ENCODE measurements at places on chromosomes 7 and 10.
A peak's percentile ranks its signal among the peaks of the same experiment; 100 is the strongest.

DNA sequence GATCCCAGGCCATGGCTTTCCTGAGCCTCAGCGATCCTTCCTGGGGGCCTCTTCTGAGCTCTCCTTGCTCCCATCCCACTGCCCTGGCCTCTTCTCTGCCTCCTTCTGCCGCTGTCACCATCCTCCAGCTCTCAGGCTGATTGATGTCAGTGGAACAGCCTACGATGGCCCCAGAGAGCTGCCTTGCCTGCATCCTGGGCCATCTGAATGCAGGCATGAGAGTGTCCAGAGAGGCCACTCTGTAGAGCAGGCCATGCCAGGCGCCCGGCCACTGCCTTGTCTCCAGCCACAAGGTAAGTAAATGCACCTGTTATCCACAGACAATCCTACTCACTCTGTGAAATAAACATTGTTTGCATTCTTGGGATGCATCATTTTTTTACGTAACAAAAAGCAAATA, 171.4 kb upstream of the PPP2R2D start:
- peak; percentile 22 for DNase-seq

GRCh38 chr7:43625980-43626379, 43.1 kb downstream of the STK17A start:
- no peak for DNase-seq

- no peak for DNase-seq
Observed at GRCh38 chr7:117502331-117502730, 22.5 kb downstream of the CFTR start.

DNA sequence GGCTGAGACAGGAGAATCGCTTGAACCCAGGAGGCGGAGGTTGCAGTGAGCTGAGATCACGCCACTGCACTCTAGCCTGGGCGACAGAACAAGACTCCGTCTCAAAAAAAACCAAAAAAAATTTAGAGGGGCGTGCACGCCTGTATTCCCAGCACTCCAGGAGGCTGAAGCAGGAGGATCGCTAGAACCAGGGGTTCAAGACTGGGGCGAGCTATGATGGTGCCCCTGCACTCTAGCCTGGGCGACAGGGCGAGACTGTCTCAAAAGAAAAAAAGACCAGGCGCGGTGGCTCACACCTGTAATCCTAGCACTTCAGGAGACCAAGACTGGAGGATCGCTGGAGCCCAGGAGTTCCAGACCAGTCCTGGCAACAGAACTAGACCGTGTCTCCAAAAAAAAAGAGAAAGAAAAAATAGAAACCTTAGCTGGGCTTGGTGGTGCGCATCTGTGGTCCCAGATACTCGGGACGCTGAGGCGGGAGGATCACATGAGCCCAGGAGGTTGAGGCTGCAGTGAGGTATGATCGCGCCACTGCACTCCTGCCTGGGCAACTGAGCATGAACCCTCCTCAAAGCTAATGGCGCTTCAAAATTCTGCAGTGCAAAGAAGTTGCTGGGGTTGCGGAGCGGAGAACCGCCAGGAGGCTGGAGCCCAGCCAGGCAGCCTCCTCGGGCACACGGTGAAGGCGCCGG, 382 bp upstream of the MBLAC1 start:
- DNase-seq = no peak

- no peak for DNase-seq
Observed at GRCh38 chr10:58488921-58489320, 23.8 kb upstream of the BICC1 start.

DNA sequence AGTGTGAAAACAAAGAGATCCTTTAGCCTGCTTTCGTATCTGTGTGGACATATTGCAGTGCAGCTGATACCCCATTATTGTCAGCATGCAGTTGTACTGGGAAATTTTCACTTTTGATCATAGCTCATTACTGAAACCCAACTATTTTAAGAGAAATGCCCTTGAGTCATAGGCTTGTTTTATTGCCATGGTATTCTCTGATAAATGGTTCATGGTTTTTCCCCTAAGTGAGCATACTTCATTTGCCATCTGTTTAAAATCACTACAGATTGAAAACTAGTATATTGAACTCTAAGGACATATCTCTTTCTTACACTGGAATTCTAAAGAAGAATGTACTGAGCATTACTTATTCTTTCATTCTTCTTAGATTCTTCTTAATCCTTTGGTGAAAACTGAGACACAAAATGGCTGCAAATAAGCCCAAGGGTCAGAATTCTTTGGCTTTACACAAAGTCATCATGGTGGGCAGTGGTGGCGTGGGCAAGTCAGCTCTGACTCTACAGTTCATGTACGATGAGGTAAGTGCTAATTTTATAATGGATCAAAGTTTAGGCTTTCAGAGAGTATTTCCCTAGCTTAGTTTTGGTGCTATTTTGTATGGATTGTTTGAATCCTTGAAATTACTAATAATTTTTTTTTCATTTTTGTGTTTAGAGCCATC, 63.0 kb downstream of the RALA start:
- no peak for DNase-seq

GRCh38 chr7:132349075-132349474, 227.2 kb downstream of the PLXNA4 start:
- no peak for DNase-seq

GRCh38 chr7:123355576-123356190, 155.9 kb upstream of the SLC13A1 start:
- no peak for DNase-seq

DNA sequence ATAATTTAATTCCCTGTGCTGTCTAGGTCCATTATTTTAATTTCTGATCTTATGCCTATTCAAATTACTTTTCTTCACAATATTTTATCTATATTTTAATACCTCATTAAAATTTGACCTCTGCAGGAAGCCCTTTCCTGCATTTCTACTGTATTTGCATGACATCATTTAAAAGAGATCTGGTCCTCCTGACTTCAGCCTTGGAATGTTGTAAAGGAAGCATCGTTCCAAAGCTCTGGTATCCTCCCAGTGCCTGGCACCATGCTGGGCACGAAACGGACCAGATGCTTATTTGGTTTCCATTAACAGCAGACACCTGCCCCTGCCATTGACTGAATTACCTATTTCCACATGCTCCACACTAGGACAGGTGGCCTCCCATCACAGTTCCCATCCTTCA, 247.5 kb downstream of the KLF6 start:
- no peak for DNase-seq

DNA sequence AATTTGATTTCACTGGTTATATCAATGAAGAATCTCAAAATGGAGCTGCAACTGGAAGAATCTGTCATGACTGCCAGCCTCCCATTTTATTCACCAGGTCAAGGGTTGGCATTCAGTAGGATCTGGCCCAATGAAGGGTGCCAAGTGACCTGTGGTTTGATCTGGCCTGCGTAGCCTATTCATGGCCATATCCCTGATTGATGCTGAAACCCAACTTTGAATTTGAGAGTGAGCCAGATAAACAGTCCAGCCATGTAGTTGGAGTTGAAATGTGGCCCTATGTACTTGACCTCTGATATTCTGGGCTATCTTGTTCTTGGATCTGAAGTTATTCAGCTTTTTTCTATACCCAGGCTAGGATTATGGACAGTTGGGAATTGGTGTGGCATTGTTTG, 1.5 kb downstream of the MKLN1 start:
- DNase-seq = no peak

- DNase-seq = no peak
Observed at GRCh38 chr7:38105874-38106483, 72.1 kb upstream of the STARD3NL start.

- no peak for DNase-seq
Observed at GRCh38 chr10:11975795-11976194, 66.8 kb downstream of the UPF2 start.

DNA sequence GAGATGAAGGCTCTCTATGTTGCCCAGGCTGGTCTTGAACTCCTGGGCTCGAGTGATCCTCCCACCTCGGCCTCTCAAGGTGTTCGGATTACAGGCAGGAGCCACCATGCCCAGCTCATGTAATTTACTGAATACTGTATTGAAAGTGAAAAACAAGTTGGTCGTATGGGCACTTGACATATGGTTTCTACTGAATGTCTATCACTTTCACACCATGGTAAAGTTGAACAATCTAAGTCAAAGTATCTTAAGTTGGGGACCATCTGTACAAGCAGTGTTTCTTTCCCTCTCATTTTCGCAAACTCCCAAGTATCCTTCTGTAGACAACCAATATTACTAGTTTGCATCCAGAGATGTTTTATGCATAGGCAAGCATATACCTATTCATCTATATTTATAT, 116.6 kb downstream of the TMEM178B start:
- DNase-seq = no peak

GRCh38 chr7:65379318-65379717, 5.7 kb downstream of the ZNF92 start:
- DNase-seq = no peak

DNA sequence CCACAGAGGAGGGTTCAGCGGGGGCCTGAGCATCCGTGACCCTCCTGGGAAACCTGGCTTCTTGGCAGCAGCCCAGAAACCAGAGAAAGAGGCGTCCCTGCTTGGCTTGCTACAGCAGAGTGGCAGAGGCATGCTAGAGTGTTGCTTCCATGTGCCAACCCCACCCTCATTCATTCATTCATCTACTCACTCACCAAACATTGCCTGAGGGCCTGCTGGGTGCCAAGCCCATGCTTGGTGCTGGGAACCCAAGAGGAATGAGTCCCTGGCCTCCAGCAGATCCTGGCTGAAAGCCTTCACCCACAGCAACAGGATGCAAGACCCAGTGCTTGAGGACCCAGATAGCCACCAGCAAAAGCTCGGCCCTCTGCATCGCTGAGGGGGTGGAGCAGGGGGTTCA, 129.0 kb downstream of the CDH23 start:
- no peak for DNase-seq

GRCh38 chr7:132580277-132580676, 4.0 kb upstream of the PLXNA4 start:
- DNase-seq = no peak

GRCh38 chr7:25360451-25360850, 132.2 kb upstream of the NPVF start:
- DNase-seq = no peak

GRCh38 chr7:17313194-17313593, 14.7 kb downstream of the AHR start:
- no peak for DNase-seq

DNA sequence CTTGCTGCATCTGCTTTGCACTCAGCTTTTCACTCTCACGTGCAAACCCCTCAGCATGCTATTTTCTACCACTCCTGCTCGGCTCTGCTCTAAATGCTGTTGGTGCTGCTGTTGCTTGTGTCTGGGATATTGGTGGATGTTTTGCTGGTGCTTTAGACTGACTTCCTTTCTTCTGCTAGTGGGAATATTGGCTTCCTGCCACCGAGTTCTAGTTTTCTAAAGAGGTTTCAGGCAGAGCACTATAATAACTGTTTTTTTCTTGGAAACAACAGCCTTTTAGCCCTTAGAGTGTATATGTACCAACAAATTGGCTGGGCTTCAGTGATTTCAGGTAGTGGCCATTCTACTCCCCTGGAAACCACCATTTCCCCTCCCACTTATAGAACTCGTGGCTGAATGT, 27.8 kb downstream of the TMEM236 start:
- no peak for DNase-seq

GRCh38 chr7:19713676-19714075, 4.8 kb upstream of the POLR1F start:
- no peak for DNase-seq

- DNase-seq = no peak
Observed at GRCh38 chr10:28721318-28721951, 44.1 kb downstream of the BAMBI start.

- no peak for DNase-seq
Observed at GRCh38 chr10:14362104-14362503, 31.4 kb upstream of the FRMD4A start.

DNA sequence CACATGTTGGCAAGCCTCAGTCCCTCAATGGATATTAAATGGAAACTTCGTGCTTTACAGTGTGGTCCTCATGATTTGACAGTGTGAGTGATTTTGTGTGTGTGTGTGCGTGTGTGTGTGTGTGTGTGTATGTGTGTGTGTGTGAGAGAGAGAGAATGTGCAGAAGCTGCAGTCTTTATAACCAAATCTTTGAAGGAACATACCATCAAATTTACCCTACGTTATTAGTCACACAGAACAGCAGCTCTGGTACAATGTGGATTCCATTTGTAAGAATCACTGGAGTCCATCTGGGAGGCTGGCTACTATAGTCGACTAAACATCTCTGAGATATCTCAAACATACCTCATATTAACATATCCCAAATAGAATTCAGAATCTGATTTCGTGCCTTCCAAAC, 928.0 kb upstream of the POT1 start:
- no peak for DNase-seq

DNA sequence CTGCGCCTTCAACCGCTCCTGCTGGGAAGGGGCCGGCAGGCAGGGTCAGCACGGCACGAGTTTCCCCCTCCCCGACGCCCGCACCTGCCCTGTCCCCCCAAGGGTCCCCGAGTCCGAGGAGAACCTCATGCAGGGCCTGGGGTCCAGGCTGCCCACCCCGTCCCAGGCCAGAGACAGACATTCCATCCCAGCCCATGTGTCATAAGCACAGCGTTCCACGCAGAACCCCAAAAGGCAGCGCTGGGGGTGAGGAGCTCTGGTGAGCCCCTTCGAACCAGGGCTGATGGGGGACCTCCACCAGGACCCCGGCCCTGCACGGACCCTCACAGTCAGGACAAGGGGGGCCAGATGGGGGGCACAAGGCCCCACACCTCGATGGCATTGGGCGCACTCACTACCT, 49.2 kb downstream of the TNRC18 start:
- DNase-seq = no peak

GRCh38 chr10:26454891-26455290, 16.8 kb downstream of the APBB1IP start:
- DNase-seq = no peak

- DNase-seq = no peak
Observed at GRCh38 chr10:117318909-117319308, 56.3 kb downstream of the PDZD8 start.

GRCh38 chr10:78974617-78975317, 94.0 kb upstream of the ZMIZ1 start:
- peak; percentile 59 for DNase-seq

GRCh38 chr10:122020226-122020625, 31.3 kb downstream of the TACC2 start:
- no peak for DNase-seq

- no peak for DNase-seq
Observed at GRCh38 chr7:97021747-97022490, 2.7 kb downstream of the DLX5 start.

DNA sequence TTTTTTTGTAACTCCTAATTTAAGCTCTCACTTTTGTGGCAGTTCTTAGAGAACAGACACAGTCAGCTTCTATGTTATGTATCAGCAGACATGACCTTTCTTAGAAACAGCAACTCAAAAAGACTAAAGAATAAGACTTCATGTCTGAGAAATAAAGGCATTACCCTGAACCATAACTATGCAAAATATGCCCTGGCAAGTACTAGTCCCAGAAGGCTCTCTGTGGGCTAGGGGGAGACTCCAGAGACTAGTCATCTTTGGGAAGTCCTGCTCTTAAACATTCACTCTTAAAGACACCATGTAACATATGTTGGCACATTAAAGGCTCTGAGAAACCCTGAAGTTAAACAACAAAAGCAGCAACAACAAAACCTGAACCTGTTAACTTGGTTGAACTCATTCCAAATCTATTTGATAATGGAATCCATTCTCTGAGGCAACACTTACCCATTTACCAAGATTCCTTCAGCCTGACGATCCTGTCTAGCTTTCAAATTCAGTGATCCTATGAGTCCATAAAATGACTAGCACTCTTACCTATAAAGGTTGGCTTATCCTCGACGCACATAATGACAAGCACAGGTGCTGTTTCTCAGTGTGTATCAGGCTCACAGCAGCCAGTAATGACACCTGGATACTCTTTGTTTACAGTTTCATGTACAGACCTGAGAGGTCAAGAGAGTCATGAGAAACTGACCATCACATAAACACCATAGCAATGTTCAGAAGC, 62.3 kb downstream of the OSBPL3 start:
- DNase-seq = no peak

Measured in liver (tissue), 10 donors.